ENCODE measurements at places on chromosomes 2 and 18.

DNA sequence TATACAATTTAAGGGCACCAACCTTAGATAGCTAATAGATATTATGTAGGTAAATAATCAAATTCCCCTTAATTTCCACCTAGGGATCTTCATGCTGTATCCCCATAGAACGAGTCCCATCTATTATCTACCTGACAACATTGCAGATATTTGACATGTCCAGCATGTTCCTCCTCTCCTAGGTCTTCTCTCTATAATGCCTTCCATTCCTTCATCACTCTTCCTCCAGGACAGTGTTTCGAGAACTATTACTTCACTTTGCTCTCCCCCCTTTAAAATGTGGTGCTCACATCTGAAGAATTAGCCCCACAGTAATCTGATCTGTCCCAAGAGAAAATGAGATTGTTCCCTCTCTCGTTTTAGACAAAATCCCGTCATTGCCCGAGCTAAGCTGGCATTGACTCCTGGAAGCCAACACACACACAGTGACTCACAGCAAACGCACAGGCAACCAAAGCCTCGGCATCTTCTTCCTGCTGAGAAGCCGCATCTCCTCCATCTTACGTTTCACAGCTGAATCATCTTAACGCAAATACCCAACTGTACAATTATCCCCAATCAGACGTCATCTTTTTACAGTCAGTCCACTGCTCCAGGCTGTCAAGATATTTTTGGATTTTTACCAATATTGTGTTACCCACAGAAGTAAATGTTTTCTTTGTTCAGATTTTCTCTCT lies 162.9 kb upstream of the AGAP1 start:
- DNase-seq, result no peak

GRCh38 chr2:188767176-188767575 lies 207.0 kb upstream of the COL3A1 start:
- DNase-seq, result no peak

DNA sequence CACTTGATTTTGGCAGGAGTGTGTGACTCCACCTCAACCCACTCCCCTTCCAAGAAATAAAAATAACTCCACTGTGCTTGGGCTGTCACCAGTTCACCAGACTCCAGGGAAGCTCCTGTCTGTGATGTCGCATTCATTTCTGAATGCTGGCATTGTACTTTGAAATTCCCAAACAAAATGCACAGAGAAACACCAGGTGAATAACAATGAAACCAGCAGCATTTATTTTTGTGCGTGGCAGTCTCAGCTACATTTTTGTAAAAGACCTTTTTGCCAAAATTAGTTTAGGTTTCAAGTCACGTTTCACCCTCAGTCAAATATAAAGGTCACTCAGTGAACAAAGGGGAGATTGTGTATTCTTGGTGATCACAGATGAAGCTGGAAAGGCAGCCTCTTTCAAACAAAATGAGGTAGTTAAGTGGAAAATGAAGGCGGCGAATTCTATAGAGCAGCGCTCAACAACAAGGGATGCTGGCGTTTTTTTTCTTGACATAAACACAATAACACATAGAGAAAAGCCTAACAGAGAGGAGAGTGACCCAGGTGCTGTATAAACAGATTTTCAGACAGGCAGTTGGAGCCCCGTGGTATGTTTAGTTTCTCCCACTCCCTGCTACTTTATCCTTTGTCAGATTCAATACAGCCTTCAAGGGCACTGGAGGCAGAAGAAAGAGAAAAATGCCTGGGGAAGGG lies 210.3 kb upstream of the GCFC2 start:
- no peak for DNase-seq

GRCh38 chr18:1968801-1969498 lies 602.4 kb downstream of the METTL4 start:
- no peak for DNase-seq

GRCh38 chr2:37506407-37507050 lies 162.1 kb downstream of the QPCT start:
- no peak for DNase-seq

DNA sequence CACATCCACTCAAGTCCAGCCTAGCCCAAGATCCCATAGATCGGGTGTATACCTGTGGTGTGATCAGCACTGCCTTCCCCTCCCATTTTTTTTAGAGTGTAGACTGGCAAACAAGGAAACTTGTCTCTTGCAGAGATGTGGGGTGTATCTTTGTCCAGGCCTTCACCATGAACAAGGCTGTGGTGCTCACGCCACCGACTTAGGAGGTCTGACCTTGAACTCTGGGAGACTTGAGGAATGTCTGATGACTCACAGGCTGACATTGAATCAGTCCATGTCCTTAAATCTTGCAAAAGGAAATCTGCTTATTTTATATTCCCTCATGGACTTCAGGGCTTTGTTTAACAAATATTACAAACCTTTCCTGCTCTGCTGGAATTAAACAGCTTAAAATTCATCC lies 4.5 kb upstream of the CTIF start:
- no peak for DNase-seq

DNA sequence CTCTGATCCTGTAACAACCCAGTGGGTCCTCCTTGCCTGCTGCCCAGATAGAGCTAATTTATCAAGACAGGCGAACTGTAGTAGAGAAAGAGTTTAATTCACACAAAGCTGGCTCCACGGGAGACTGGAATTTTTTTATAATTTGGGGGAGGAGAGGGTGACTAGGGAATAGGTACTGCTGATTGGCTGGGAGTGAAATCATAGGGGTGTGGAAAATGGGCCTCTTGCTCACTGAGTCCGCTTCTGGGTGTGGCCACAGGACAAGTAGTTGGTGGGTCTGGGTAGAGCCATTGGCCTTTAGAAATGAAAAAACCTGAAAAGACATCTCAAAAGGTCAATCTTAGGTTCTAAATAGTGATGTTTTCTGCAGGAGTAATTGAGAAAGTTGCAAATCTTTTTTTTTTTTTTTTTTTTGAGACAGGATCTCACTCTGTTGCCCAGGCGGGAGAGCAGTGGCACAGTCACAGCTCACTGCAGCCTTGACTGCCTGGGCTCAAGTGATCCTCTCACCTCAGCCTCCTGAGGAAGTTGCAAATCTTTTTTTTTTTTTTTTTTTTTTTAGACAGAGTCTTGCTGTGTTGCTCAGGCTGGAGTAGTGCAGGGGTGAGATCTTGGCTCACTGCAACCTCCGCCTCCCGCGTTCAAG lies 14.4 kb upstream of the UGGT1 start:
- DNase-seq, result no peak

Data from activated CD4-positive, alpha-beta T cell treated with anti-CD3 and anti-CD28 coated beads for 48 hours (primary cell).